ENCODE measurements at places on chromosomes 16 and 17. TPM values are rescaled to one million over a fixed set of nuclear protein-coding genes. Genes with fewer than 3 reads are reported as not detected.
A peak's percentile ranks its signal among the peaks of the same experiment; 100 is the strongest.

DNA sequence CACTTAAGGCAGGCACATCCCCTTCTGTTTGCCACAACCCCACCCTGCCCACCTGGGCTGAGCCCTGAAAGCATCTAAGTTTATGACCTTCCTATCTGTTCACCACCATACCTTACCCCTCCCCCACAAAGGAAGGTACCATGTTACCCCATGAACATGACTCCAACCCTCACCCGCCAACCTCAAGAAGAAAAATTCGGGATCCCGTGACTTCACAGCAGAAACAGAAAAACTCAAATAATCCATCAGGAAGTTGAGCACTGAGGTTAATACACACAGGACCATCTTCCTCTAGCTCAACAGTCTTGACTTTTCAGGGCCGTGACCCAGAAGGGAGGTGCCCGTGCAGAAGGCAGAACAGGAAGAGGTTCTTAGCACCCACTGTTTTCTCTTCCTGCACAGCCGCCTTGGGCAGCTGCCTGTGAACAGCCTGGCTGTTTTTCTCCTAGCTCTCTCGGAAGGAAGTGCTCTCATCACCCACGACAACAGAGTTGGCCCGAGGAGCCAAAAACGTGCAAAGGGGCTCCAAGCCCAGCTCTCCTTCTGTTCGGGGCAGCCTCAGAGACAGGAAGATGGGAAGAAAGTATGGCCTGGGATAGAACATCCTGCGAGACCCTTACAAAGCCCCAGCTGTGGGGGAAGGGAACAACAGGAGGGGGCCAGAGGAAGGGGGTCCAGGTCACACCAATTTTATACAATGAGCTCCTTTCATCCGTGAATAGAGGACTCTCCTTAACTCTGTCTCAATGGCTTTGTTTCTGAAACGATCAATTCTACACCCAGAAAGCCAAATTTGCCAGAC, 101.1 kb downstream of the XYLT1 start:
- peak overlapping the region; percentile 41 for H3K4me3 ChIP-seq
- H3K4me1 ChIP-seq: peaks cover 52% of the 10 kb centered on the region
- no peaks in the 10 kb centered on the region for H3K36me3 ChIP-seq
- DNase-seq: peak; percentile 53
- peak overlapping the region; percentile 36 for H3K27ac ChIP-seq

DNA sequence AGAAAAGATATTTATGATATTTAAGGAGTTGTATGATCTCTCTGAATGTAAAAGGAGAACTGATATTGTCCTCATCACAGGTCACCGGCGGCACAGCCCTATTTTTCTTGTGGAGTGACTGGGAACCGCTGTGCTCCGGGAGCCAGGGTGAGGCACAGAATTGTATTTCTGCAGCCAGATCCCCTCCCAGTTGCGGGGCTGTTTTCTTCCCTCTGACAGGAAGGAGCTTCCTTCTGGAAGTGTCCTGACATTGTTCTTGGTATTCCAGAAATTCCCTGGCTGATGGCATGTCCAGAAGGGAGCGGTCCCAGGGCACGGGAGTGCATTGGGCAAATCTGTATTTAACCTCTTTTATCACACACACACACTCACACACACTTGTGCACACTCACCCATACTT, 268.6 kb upstream of the FOXF1 start:
- no peak overlapping the region for H3K4me3 ChIP-seq
- H3K4me1 ChIP-seq: no peaks in the 10 kb centered on the region
- no peak overlapping the region for H3K27ac ChIP-seq

The SULT1A1 gene
- polyA plus RNA-seq: not detected

- H3K4me1 ChIP-seq: peaks cover 3% of the 10 kb centered on the region
- no peaks in the 10 kb centered on the region for H3K27me3 ChIP-seq
- H3K27ac ChIP-seq: no peak overlapping the region
- no peaks in the 10 kb centered on the region for H3K36me3 ChIP-seq
- no peak for DNase-seq
Measured at GRCh38 chr17:17796787-17797061, 40.1 kb downstream of the SREBF1 start.

DNA sequence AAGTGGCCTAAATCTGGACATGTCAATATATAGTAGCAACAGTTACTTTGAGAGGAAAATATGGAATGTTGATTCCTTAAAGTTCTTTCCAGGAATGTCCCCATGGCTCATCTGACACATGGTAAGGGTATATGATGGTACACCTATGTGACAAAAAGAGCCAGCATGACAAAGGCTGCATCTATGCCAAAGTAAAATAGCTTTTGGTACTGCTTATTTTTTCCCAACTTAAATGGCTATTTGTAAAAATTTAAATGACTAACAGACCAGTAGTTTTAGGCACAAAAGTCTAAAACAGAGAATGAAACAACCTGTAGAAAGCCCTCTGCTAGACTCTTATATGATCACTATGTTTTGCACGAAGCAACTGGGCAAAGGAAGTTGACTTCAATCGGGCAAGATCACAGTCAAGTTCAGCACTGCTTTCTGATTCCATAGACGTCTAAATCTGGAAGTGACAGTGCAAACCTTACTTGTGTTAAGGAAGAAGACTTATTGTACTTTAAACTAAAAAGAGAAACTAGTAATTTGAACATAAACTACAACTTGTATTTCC, 135.1 kb downstream of the SKAP1 start:
- peaks cover 41% of the 10 kb centered on the region for H3K4me1 ChIP-seq
- no peaks in the 10 kb centered on the region for H3K27me3 ChIP-seq
- peak overlapping the region; percentile 95 for H3K27ac ChIP-seq
- H3K36me3 ChIP-seq: no peaks in the 10 kb centered on the region
- DNase-seq: peak; percentile 15

- H3K4me3 ChIP-seq: no peak overlapping the region
- H3K4me1 ChIP-seq: no peaks in the 10 kb centered on the region
- DNase-seq: no peak
- no peaks in the 10 kb centered on the region for H3K36me3 ChIP-seq
- H3K27me3 ChIP-seq: no peaks in the 10 kb centered on the region
Measured at GRCh38 chr17:28975646-28976045, 24.3 kb upstream of the PHF12 start.

The SLC46A1 gene
- polyA plus RNA-seq: 5.1 TPM

GRCh38 chr16:735982-736453, 4.8 kb downstream of the CIAO3 start:
- peaks cover 42% of the 10 kb centered on the region for H3K4me1 ChIP-seq
- H3K36me3 ChIP-seq: peaks cover 9% of the 10 kb centered on the region
- H3K27me3 ChIP-seq: no peaks in the 10 kb centered on the region
- peak overlapping the region; percentile 83 for H3K27ac ChIP-seq

DNA sequence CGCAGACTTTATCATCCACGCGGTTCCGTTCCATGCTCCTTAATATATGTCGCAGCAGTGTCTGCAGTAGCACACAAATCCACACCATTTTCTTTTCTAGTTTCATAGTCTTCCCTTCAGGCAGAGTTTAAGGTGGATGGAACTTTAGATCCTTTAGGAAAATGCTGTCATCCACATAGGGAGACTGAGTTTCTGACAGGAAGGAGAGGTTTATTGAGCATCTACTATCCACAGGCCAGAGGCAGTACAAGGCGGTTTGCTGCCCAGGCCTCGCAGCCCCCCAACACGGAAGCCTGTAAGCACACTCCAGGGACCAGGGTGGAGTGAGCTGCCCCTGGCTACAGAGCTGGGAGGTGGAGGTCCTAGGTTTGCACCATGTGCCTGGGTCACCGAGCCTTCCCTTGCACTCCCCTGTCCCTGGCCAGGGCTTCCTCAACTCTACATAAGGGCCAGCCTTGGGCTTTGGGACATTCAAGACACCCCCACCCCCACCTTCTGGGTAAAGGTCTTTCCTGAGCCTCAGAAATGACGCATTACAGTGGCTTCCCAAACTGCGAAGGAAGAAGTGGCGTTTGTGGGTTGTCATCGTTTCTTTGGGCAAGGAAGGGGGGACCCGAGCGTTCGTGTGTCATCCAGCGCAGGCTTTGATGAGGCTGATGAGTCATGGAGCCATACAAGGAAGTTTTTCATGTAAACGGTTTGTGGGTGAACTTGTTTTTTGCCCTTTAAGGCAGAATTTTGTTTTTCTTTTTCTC, 146.5 kb upstream of the PLCG2 start:
- no peaks in the 10 kb centered on the region for H3K27me3 ChIP-seq
- H3K4me3 ChIP-seq: no peak overlapping the region
- H3K4me1 ChIP-seq: no peaks in the 10 kb centered on the region
- no peak overlapping the region for H3K27ac ChIP-seq
- peaks cover 2% of the 10 kb centered on the region for H3K36me3 ChIP-seq

- no peak overlapping the region for H3K27ac ChIP-seq
- peaks cover 38% of the 10 kb centered on the region for H3K36me3 ChIP-seq
Measured at GRCh38 chr16:81614654-81615359, 164.3 kb upstream of the PLCG2 start.

GRCh38 chr16:85098565-85098964, 13.7 kb downstream of the CIBAR2 start:
- DNase-seq: no peak
- no peaks in the 10 kb centered on the region for H3K27me3 ChIP-seq
- H3K36me3 ChIP-seq: no peaks in the 10 kb centered on the region

DNA sequence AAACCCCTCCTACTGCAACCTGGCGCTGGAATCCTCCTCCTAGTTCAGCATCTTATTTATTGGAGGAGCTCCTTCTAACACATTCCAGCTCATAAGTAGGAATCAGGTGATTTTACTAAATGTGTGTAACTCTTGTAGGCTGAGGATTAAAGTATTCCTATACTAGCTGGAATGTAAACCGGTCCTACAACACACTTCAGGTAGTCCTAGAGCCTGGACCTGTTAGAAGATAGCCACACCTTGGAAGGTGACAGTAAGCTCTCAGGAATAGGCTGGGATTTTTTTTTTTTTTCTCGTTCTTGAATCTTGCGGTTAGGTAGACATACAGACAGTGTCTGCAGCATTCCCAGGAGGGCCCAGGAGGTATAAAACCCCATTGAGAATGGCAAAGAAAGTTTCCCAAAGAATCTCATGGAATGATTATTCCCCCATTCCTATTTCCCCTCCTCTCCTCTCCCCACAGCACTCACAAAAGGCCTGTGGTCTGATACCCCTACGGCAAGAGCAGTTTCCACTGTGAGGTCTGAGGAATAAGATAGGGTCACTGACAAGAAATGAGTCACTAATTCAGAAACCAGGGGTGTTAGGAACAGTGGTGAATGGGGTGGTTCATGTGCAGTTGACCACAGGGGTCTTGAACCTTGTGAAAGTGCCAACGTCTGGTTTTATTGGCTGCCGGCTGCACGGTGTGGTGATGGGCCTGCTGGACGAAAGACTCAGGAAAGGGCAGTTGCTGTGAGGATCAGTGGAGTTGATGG, 267.1 kb downstream of the UTP18 start:
- H3K27ac ChIP-seq: no peak overlapping the region
- no peaks in the 10 kb centered on the region for H3K36me3 ChIP-seq
- no peaks in the 10 kb centered on the region for H3K4me1 ChIP-seq
- H3K4me3 ChIP-seq: no peak overlapping the region

The C16orf54 gene
- polyA plus RNA-seq: 5.6 TPM

DNA sequence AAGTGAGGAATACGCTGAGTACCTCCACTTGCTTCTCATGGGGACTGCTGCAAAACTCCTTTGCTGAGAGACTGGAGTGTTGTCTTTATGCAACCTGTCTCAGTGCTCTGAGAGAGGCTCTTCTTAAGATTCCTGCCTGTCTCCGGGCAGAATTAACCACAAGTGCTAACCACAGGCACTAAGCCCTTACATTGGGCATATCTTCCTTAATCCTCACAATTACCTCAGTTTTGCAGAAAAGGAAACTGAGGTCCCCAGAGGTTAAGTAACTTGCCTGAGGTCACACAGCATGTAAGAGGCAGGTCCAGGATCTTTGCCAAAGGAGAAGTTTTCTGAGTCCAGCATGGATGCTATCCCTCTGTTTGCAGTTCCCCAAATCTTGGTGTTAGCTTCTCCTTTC, 86.0 kb downstream of the GP2 start:
- H3K4me3 ChIP-seq: no peak overlapping the region
- H3K36me3 ChIP-seq: no peaks in the 10 kb centered on the region
- H3K4me1 ChIP-seq: no peaks in the 10 kb centered on the region
- H3K27me3 ChIP-seq: no peaks in the 10 kb centered on the region
- no peak for DNase-seq

GRCh38 chr17:50181144-50181543, 15.3 kb downstream of the SGCA start:
- H3K27ac ChIP-seq: no peak overlapping the region
- no peaks in the 10 kb centered on the region for H3K27me3 ChIP-seq
- peaks cover 26% of the 10 kb centered on the region for H3K4me1 ChIP-seq
- DNase-seq: no peak
- peaks cover 5% of the 10 kb centered on the region for H3K36me3 ChIP-seq

GRCh38 chr17:48382989-48383388, 47.0 kb downstream of the SKAP1 start:
- no peak for DNase-seq
- H3K27ac ChIP-seq: no peak overlapping the region
- peaks cover 4% of the 10 kb centered on the region for H3K36me3 ChIP-seq
- H3K27me3 ChIP-seq: no peaks in the 10 kb centered on the region

The TBC1D26 gene
- not detected for polyA plus RNA-seq

- H3K27me3 ChIP-seq: no peaks in the 10 kb centered on the region
- no peaks in the 10 kb centered on the region for H3K36me3 ChIP-seq
- no peak for DNase-seq
- no peak within 1 kb of the TSS for H3K4me3 ChIP-seq
- no peaks in the 10 kb centered on the region for H3K4me1 ChIP-seq
Measured at GRCh38 chr17:69060822-69061221, at the start of gene ABCA9. Gene ABCA9, minus strand, starts transcription at chr17:69060927. Its CDS starts 9,801 bp downstream, at chr17:69051126.

The XYLT1 gene
- 3.1 TPM for polyA plus RNA-seq

- H3K4me1 ChIP-seq: peaks cover 7% of the 10 kb centered on the region
- DNase-seq: no peak
- no peak overlapping the region for H3K27ac ChIP-seq
- H3K4me3 ChIP-seq: no peak overlapping the region
- H3K36me3 ChIP-seq: no peaks in the 10 kb centered on the region
Measured at GRCh38 chr16:20811889-20812439, 5.6 kb downstream of the REXO5 start.

DNA sequence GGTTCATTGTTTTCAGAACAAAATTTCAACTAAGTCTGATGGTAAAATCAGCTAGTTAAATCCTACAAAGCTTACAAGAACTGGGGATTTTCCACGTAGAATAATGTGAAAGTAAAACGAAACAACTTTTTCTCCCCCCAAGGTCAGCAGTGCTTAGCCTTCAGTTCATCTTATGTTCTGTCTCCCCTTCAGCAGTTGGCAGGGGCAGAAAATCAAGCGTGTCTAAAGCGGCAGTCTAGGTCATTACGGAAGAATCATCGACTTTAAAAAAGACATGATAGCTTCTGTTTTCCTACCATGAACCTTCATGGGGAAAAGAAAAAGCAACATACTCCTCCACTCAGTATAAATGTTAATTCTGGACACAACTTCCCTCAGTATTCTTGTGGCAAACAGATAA, 50.7 kb downstream of the GNA13 start:
- peak overlapping the region; percentile 50 for H3K27ac ChIP-seq
- no peak for DNase-seq
- H3K36me3 ChIP-seq: no peaks in the 10 kb centered on the region

- H3K4me3 ChIP-seq: no peak overlapping the region
- H3K27ac ChIP-seq: no peak overlapping the region
- H3K36me3 ChIP-seq: no peaks in the 10 kb centered on the region
- no peaks in the 10 kb centered on the region for H3K27me3 ChIP-seq
- H3K4me1 ChIP-seq: no peaks in the 10 kb centered on the region
Measured at GRCh38 chr17:15039366-15039765, 225.8 kb downstream of the PMP22 start.
